ENCODE measurements at places on chromosomes 6 and 20.

- no peak for DNase-seq
Observed at GRCh38 chr20:48342822-48343513, 484.8 kb downstream of the PREX1 start.

DNA sequence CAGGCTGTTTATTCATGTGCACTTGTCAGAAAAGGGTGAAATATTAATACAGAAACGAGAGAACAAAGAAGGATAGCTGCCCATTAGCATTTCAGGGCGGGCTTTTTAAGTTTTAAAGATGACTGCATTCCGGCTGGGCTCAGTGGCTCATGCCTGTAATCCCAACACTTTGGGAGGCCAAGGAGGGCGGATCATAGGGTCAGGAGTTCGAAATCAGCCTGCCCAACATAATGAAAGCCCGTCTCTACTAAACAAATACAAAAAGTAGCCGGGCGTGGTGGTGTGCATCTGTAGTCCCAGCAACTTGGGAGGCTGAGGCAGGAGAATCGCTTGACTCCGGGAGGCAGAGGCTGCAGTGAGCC is 130.5 kb downstream of the HFE start:
- no peak for DNase-seq

DNA sequence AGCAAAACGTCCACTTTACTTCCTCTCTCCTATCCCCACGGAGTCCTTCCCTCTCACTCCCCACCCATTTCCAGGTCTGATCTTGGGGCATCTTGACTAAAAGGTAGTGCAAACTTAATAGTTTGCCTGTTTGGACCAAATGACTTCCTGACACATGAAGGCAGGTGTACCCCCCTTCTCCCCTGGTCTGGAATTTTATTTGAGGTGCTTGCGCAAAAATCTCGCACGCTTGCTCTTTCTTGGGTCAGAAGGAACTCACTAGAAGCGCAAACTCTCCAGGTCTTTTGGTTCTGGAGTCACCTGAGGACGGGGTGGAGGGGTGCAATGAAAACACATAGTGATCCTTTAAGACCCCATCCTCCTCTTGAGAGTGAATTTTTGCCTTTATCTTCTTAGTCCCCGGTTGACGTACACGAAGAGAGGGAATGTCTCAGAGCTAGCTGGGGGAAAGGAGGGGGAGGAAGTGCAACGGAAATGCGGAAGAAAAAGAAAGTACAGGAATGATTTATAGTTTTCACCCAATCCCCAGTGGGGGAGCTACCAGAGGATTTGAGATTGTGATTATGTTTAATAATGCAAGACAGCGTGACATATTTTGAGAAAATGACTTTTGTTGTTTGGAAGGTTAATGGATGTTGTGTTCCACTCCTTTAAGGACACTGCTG is 4.9 kb downstream of the ADGRB3 start:
- DNase-seq: no peak

DNA sequence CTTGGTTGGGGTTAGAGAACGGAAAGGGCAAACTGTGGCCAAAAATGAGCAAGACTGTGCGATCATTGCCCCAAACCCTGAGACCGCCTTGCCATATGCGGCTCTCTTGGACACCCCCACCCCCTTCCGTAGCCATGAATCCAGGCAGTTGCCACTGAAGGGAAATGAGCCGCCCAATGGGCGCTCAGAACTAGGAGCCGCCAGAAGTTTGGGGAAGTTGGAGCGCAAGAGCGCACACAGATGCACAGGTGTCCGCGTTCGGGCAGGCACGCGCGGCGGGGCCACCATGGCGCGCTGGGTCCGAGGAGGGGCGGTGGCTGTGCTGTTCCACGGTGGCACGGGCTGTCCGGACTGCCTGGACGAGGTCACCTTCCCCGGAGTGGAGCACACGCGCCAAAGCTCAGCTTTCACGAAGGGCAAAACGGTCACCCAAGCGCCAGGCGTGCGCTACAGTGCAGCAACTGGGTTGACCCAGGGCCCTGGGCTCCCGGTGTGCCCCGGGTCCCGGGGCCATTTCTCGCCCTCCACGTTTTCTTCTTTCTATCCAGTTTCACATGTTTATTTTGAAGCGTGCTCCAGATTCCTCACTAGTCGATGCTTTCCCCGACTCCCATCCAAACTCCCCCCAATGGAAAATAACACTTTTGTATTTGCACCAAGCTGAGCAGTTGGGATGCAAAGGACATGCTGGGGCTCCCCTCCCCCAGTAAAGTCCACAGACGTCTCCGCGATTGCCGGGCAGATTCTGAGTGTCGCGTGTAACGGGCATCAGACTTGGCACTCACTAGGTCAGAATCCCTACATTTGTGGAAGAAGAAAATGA is 906 bp upstream of the PDE10A start:
- no peak for DNase-seq

GRCh38 chr6:121516331-121516730 is 80.9 kb downstream of the GJA1 start:
- DNase-seq: no peak

GRCh38 chr20:49937027-49937929 is 1.1 kb downstream of the RNF114 start:
- no peak for DNase-seq

DNA sequence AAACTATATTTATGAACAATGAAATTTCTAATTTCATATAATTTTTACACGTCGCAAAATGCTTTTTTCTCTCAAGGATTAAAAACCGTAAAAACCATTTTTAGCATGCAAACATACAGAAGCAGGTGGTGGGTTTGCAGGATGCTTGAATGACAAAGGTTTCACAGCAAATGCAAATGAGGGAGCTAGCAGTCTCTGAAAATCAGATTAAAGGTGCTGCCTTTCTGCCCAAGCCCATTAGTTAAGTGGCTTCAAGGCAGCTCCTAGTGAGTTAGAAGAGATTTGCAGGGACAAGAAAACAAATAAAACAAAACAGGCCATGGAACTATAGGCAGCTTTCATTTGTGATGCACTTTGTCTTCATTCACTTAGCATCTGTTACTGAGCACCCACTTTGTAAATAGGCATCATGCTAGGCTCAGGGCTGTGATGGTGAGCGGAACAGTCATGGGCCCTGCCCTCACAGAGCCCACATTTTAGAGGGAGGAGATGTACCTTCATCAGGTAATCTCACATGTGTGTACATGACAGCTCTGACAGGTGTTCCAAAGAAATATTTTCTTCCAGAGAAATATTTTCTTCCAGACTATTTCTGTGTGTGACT is 29.5 kb downstream of the NAPB start:
- DNase-seq: no peak

DNA sequence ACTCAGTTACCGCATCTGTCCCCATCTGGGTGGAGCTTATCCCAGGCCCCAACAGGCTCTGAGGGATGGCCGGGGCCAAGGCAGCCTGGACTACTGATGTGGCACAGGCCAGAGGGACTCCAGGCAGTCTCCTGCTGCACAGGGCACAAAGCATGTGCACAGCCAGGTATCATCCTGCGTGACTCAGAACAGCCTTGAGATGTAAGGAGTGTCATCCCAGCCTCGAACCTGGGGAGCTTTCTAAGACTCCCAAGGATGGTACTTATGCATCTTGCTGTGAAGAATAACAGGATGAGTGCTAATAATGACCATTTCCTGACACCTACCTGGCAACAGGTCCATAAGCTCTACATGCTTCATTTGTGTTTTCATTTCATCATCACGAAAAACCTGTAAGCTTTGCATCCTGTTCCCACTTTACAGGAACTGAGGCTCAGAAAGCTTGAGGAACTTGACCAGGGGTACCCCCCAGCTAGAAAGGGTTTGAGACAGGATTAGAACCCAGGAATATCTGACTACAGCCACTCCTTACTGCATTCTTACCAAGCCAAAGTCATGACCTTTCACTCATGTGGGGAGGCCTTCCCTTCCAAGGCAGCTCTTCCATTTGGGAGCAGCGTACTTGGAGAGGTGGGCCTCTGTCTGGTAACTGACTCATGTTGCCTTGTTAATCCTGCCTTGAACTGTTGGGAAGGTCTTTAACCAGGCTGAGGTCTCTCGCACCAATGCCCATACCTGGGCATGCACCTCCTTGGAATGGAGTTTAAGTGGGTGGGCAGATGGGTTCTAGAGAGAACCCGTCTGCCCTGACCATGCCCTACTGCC is 1.9 kb downstream of the TRIB3 start:
- DNase-seq: no peak

DNA sequence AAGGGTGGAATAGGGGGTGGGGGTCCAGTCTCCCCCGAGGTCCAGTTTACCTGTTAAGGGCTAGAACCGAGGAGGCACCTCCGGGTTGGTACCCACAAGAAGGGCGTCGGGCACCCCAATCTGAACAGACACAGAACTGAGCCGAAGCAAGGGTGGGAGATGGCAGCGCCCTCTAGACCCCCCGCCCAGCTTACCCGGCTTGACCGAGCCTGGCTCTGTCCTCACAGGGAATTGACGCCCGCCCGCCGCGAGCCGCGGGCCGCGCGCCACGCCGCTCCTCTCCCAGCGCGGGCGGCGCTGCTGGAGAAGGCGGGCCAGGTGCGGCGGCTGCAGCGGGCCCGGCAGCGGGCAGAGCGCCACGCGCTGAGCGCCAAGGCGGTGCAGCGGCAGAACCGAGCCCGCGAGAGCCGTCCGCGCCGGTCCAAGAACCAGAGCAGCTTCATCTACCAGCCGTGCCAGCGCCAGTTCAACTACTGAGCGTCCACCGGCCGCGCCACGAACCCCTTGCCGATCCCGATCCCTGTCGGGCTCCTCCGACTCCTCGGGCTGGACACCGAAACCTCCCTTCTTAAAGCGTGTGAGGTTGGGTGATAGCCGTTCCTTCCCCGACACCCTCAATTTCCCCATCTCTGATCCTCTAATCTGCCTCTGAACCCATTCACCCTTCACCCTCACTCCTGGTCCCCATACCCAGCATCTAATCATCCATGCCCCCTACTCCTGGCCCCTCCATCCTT is 5.9 kb downstream of the TP53INP2 start:
- DNase-seq: no peak

GRCh38 chr6:32935551-32936238 is 5.1 kb downstream of the HLA-DMB start:
- no peak for DNase-seq

GRCh38 chr20:2955257-2955970 is 82.1 kb downstream of the PTPRA start:
- DNase-seq: no peak

DNA sequence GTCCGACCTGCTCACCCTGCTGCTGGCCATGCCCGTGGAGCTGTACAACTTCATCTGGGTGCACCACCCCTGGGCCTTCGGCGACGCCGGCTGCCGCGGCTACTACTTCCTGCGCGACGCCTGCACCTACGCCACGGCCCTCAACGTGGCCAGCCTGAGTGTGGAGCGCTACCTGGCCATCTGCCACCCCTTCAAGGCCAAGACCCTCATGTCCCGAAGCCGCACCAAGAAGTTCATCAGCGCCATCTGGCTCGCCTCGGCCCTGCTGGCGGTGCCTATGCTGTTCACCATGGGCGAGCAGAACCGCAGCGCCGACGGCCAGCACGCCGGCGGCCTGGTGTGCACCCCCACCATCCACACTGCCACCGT is 885 bp downstream of the NTSR1 start:
- DNase-seq: no peak

- DNase-seq: no peak
Observed at GRCh38 chr6:15519681-15520080, 143.1 kb downstream of the DTNBP1 start.

DNA sequence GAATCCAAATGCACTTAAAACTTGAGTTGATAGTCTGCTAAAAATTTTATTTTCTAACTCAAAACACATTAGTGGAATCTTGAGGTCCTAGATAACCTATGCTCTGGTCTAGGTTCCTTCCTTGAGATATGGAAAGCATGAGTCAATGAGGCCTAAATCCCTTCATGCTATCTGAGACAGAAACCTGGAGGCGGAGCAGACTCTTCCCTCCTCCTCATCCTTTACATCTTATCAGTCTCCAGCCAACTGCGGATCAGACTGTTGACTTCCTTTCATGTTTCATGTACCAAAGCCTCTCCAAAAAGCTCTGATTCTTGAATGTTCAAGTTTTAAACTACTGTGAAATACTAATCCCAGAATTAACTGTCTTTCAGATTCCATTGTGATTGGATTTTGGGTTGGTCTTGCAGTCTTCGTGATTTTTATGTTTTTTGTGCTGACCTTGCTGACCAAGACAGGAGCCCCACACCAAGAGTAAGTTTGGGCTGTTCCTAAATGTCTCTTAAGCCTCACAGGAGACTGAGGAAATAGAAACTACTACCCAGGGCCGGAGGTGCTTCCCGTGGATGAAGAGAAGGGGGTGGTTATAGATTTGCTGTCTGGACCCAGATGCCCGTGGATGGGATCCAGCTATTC is 29.1 kb downstream of the MRAP2 start:
- DNase-seq: no peak

DNA sequence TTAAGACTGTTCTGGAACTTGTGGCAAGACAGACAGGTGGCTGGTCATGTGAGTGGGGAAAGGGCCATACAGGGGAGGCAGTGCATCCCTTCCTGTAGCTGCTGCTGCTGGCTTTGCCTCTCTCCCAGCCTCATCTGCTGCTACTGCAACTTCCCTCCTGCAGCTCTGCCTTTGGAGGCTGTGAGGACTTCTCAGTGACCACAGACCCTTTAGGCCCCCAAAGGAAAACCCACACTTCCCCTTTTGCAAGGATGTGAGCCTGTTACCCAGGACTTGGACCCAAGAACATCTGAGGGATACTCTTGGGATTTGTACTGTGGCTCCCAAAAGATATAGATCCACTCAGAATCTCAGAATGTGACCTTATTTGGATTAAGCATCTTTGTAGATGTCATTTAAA is 91.0 kb downstream of the TMEM170B start:
- no peak for DNase-seq

GRCh38 chr6:157287247-157287850 is 36.0 kb downstream of the TMEM242 start:
- DNase-seq: no peak

DNA sequence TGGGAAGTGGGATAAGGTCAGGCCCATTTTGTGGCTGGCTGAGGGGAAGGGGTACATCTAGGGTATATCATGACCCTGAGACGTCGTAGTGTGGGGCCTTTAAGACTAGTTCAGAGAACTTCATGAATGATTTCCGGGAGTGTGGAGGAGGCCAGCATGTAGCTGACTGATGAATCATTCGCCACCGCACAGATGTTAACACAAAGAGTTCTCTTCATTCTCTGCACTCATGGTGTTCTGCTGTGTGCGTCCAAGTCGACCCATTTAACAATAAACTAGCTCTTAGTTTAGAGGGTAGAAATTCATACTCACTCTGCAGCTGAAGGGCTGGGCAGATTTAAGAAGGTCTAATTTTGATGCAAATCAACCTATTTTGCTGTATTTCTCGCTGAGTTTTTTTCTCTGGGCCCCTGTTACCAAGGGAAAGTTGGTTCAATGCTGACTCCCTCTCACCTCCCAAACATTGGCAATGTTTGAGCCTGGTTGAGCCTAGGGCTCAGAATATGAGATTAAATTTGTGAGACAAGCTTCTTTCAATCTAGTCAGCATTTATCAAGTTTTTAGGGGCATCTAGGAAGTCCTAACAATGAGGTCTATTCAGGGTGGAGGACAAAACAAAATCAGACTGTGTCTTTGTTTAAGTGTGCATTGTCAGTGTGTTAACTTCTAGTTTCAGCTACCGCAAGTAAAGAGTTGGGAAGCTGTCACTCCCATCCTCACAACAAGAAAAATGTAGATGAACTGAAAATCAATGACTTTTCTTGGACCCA is 106.8 kb upstream of the CBLN4 start:
- no peak for DNase-seq

Data from activated T-cell treated with anti-CD3 and anti-CD28 coated beads, Interleukin-2, amount 50 U/mL, for 48 hours (primary cell).